CD4-positive, alpha-beta T cell (primary cell): ENCODE measurements at places on chromosomes 3 and 15.

GRCh38 chr3:31481697-31482096, 51.0 kb upstream of the STT3B start:
- DNase-seq = no peak

GRCh38 chr3:53672981-53673380, 173.2 kb downstream of the CHDH start:
- DNase-seq = no peak

GRCh38 chr3:155065537-155065936, 14.6 kb upstream of the MME start:
- DNase-seq = no peak

DNA sequence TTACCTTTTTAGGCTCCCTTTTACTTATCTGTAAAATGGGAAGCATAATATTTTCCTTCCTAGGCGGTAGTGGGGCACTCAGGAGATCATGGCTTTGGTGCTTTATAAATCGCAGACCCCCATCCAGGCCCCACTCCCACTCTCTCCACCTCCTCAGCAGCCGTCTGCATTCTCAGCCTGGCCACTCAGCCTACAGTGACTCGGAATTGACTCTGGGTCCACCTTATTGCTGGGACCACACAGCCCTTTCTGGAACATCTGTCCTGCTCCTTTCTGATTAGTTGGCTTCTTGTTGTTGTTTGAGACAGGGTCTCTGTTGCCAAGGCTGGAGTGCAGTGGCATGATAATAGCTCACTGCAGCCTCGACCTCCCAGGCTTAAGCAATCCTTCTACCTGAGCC, 76.5 kb downstream of the RPLP1 start:
- DNase-seq = no peak

DNA sequence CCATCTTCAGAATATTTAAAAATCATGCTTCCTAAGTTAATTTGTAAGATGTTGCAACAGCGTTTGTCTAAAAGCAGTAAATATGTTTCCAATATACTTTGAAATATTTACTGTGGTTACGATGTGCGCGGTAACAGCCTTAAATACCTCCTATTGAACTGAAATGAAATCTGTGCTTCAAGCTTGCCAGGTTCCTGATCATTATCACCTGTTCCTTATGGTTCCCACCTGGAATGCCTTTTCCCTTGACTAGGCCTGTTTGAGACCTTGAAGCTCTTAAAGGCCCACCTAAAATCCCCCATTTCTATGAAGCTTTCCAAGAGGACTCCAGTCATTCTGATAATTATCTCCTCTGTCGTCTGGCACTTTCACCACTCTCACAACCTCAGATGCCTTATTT, 146.7 kb downstream of the NAALADL2 start:
- DNase-seq = no peak

DNA sequence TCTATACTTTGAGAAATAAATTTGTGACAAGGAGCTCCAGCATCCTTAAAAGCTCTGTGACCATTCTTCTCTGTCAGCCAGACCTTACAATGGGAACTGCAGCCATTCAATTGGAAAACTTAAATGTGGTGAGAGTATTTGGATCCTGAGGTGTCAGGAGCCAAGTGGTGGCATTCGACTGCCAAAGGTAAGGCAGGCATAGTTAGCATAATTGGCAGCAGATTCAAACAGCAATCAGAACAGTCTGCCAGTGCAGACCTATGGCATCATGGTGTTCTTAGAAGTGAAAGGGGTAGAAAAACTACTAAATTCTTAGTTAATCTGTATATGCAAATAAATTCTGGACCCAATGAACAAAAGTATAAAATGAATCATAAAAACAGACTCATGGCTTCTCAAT, 18.2 kb upstream of the FNDC3B start:
- no peak for DNase-seq

DNA sequence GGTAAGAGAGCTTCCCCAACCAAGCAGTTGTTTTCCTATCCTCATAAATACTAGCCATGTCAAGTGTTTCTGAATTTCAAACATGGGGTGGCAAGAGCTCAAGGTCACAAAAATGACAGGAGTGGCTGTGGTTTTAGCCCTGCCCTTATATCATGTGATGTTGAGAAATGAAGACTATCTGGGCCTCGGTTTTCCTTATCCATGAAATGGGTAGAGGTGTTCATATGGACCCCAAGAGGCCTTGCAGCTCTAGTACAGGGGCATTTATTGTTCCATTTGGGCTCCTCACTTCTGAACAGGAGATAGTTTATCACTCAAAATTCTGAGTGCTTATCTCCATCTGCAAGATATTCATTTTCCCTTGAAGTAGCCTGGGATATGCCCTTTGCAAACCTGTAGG, 35.8 kb downstream of the LMCD1 start:
- no peak for DNase-seq

DNA sequence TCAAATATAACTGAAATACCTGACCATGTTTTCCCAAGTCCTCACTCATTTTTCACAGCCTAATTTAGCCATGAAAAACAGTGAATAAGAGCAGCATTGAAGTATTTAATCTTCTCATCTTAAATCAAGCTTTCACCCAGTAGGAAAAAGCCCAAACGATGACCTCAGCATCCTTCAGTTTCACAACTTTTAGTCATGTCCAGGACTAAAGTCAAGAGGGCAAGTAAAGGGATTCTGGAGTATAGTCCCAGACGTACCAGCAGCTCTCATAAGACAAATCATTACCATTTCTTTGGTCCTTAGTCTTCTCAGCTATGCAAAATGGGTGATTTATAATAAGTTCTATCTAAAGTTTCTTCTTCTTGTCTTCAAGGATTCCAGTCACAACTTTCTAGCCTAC, 237.3 kb downstream of the IL5RA start:
- no peak for DNase-seq

GRCh38 chr15:88262064-88262463, 5.5 kb upstream of the NTRK3 start:
- DNase-seq = no peak

DNA sequence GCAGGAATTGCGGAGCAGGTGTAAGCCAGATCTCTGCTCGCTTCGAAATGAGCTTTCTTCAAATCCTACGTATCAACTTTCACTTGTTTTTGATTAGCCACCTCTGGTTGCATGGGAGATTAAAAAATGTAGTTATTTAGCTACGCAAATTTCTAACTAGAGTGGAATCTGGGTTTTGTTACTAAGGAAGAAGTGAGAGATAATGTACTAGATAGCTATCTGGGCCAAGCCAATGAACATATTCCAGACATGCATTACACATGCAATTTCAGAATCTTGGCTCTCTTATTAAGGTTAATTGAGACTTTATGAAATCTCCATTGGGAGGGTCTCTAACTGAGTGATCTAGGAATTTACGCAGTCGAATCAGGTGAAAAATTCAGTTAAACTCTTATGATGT, 765.7 kb downstream of the DIPK2A start:
- no peak for DNase-seq

- no peak for DNase-seq
Measured at GRCh38 chr15:34993877-34994276, 5.8 kb upstream of the ZNF770 start.

DNA sequence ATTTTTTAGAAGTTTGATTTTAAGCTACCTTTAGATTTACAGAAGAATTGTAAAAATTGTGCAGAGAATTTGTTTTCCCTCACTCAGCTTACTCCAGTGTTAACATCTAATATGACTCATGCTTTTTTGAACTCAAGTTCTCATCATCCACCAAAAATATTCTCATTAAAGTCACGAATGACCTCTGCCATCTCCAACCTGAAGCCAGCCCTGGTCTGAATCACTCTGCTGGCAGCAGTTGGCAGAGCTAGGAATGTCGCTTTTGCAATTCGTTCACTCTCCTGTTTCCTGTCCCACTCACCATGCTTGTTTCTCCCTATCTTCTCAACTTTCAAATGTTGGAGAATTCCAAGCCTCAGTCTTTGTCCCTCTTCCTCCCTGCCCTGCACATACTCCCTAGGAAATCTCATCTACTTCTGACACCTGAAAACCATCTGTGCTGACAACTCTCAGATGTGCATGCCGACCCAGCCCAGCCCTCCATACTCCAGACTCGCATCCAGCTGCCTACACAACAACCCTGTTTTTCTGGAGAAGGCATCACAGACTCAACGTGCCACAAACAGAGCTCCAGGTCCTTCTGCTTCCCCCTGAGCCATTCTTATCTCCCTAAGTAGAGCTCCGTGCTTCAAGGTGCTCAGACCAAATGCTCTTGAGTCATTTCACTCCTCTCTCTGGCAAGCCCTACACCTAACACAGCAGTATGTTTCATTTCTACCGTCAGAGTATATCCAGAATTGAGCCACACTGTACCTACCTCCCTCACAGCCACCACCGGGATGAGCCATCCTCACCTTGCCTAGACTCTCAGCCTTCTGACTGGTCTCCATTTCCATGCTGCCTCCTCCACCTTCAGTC, 24.9 kb downstream of the PRR23E start:
- DNase-seq = no peak

DNA sequence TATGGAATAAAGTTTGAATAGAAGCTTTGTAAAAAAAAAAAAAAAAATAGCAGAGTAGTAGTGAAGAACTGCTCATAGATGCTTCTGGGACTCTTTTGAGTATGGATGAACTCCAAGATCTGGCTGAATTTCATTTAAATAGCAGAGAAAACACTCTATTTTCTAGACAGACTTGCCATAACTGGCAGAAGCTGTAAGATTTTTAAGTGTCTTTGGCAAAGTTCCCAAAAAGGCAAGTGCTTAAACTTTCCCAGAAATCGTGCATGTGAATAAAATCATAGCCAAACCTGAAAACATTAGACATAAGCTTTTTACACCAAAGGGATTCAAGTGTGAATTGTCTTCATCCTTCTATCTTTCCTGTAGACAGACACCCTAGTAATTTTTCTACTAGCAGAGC, 110.3 kb upstream of the MITF start:
- DNase-seq = no peak

DNA sequence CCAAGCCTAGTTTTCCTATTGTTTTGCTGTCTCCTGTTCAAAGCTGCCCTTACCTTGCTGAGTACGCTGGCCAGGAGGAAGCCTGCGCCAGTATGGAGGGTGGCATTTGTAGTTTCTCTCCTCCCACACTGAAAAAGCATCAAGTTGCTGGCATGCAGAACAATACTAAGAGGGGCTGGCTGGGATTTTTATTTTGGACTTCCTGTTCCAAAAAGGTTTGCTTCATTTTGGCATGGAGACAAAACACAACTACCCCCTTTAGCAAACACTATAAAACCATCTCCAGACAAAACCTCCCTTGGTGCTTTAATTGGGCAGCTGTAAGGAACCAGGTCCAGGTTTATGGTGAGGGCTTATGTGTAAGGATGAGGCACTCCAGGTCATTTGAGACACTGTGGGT, 457.6 kb downstream of the PDCD6IP start:
- DNase-seq = no peak

DNA sequence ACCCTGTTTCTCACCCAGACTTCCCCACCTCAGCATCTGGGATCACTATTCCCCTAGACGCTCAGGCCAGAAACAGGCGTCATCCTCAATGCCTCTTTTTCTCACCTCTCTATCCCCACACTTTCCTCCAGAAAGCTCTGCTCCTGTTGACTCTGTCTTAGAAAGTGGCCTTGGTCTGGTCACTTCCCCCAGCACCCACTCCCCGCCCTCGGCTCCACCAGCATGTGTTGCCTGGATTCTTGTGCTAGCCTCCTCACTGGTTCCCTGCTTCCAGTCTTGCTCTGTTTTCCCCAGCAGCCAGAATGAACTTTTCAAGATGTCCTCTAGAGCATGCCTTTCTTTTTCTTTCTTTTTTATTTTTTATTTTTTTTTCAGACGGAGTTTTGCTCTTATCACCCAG, 39.7 kb upstream of the ESYT3 start:
- no peak for DNase-seq
